Heart right ventricle (tissue), 16 donors: ENCODE measurements at places on chromosomes 4 and X. TPM values are rescaled to one million over a fixed set of nuclear protein-coding genes. Genes with fewer than 3 reads are reported as not detected.

TBCK gene
- total RNA-seq = 20.7 TPM

DNA sequence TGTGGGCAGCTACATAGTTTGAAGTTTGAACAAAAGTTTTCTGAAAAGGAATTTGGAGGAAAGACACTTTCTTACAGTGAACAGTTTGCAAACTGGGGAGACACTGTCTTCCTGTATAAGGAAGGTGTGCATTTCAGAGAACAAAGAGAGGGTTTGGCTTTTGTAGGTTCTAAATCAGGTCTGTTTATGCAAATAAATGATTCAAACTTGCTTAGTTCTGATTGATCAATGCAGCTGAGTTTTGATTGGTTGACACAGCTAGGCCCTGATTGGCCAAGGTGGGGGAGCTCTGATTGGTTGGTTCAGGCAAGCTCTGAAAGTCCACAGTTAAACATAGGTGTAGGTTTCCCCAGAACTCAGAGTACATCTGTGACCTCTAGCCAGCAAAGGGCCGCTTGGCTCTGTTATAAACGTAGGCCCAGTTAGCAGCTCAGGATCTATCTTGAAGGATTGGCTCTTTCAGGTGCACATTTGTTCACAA lies 63.0 kb upstream of the ENPP6 start:
- no peak for DNase-seq

GRCh38 chr4:129140521-129140920 lies 44.6 kb downstream of the C4orf33 start:
- DNase-seq = no peak

- DNase-seq = no peak
Measured at GRCh38 chr4:136573460-136573859, 958.8 kb downstream of the PCDH18 start.

DNA sequence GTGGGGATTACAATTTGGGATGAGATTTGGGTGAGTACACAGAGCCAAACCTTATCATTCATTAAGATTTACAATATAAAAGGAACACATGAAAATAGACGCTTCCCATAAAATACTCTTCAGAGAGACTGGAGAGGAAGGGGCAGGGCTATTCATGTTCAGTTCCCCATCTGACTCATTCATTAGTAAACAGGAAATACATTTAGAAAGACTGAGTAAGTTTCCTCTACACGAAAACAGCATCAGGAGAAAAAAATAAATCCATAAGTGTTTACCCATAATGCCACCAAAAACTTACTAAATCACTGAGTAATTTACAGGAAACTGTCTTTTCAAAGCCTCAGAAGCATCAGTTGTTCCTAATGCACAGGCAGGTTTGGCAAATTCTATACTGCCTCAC lies 255.4 kb upstream of the CXorf51A start:
- no peak for DNase-seq

GRCh38 chr4:154164931-154165839 lies 326.4 kb downstream of the DCHS2 start:
- DNase-seq = no peak
